NT2/D1 (cell line): ENCODE measurements at places on chromosomes 11 and 22.

GRCh38 chr22:17548010-17548755 is 15.1 kb upstream of the SLC25A18 start:
- DNase-seq: no peak

DNA sequence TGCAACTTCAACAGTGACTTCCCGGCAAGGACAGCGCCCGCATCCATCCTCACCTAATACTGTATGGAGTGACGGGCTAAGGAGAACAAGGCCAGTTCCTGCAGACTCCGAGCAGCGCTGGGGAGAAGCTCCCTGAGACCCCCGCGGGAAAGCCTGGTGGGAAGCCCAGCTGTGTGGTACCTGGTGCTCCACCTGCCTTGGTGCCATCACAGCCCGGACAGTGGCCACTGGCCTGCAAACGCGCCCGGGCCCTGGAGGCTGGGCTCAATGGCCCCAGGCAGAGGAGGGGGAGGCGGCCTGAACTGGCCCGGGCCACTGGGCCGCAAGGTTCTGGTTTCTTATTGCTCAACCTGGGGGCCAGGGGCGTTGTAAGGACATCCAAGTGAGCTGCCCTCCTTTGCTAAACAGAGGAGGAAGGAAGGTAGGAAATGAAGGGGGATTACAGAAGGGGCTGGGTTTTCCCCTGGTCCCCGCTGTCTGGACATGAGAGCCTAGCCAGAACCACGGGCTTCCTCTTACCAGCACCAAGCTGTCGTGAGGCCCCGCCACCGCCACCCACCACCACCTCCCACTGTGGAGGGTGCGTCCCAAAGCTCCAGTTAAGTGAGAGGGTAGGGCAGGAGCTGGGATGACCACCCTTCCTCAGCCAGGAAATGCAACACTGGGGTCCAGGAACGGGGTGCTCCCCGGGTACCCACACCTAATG is 8.5 kb upstream of the CDC42BPG start:
- DNase-seq: no peak

DNA sequence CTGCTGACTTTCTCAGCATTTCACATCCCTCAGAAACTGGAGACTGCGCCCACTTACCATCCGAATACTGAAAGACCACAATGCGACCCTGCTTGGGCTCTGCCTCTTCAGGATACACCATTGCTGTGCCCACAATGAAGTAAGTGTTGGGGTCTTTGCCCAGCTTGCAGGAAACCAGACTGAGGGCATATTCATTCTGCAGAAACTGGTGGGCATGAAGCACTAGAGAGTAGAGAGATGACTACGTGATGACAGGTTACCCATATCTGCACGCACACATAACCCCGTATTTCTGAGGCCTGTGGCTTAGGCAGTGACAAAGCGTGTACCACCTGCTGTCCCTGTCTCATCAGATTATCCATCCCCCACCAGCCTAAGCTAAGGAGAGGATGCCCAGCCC is 14.6 kb upstream of the VWCE start:
- DNase-seq: no peak

DNA sequence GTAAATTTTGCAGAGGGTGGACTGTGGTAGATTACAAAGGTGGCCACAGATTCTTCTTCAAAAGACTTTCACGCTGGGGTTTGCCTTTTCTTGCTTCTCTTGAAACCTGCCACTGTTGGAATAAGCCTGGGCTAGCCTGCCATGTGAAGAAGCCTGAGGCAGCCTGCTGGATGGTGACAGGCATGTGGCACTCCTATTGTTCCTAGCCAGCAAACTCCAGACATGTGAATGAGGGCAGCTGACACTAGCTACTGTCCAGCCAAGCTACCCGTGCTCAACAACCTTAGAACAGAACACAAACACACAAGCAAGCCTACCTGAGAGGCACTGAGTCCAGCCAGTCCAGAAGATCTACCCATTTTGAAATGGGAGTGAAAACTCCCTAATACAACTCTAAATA is 322.7 kb upstream of the LARGE1 start:
- no peak for DNase-seq

GRCh38 chr11:27196203-27196897 is 155.7 kb downstream of the BBOX1 start:
- DNase-seq: no peak
